GM23248 (cell line): ENCODE measurements at places on chromosomes 6 and 20.

DNA sequence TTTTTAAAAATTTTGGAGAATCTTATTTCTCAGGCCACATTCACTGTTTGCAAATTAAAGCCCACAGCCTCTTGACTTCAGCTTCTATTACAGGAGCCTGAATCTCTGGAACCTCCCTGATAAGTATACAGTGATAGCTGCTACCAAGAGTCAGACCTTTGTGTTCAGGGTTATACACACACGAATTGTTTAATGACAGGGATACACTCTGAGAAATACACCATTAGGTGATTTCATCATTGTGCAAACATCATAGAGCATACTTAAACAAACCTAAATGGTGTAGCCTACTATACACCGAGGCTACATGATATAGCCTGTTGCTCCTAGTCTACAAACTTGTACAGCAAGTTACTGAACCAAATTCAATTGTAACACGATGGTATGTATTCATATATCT, 473.9 kb downstream of the PKHD1 start:
- DNase-seq: no peak

GRCh38 chr6:39377539-39377950, 55.0 kb upstream of the KCNK16 start:
- peak; percentile 88 for DNase-seq

DNA sequence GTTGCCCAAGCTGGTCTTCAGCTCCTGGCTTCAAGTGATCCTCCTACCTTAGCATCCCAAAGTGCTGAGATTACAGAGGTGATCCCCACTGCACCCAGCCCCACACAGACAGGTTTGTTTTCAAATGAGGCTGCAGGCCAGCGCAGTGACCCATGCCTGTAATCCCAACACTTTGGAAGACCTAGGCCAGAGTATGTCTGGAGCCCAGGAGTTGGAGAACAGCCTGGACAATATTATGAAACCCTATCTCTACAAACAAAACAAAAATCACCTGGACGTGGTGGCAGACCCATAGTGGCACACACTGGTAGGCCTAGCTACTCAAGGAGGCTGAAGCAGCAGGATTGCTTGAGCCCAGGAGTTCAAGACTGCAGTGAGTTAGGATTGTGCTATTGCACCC, 8.0 kb upstream of the HMGN4 start:
- DNase-seq: no peak

DNA sequence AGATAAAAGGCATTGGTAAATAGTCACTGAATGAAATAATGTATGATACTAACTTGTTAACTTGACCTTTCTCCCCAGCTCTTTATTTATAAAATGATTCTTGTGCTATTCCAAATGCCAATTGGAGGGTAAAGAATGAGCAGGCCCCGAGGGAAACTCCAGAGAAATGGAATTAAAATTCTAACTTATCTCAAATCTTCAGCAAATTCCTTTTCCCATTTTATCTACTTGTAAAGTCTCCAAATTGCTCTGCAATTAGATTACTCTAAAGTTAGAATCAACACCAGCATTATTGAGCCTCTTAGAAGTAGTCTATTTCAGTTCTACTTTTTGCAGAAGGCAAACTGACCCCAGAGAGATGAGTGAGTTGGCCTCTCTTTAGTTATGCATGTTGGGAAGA, 165.9 kb upstream of the PREP start:
- DNase-seq: no peak

DNA sequence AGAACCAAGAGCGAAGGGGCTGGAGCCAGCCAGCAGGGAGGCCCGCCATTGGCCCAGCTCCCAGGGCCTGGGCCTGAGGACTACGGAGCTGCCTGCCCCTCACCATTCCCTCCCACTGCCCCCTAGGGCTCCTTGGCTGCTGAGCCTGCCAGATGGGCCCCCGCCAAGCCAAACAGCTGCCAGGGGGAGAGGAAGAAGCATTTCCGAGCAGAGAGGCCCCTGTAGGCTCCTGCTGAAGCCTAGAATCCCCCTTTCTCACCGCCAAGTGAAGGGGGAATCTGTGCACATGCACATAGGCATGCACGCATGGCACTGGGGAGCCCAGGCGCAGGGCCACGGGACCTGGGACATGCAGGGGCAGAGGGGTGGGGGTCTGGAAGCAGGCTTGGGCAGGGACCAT, 28.5 kb upstream of the MRPS18A start:
- DNase-seq: no peak
